ENCODE measurements at places on chromosomes 12 and 14.

- no peak for DNase-seq
These were observed 29.0 kb upstream of the MSI1 start for GRCh38 chr12:120397824-120398540.

DNA sequence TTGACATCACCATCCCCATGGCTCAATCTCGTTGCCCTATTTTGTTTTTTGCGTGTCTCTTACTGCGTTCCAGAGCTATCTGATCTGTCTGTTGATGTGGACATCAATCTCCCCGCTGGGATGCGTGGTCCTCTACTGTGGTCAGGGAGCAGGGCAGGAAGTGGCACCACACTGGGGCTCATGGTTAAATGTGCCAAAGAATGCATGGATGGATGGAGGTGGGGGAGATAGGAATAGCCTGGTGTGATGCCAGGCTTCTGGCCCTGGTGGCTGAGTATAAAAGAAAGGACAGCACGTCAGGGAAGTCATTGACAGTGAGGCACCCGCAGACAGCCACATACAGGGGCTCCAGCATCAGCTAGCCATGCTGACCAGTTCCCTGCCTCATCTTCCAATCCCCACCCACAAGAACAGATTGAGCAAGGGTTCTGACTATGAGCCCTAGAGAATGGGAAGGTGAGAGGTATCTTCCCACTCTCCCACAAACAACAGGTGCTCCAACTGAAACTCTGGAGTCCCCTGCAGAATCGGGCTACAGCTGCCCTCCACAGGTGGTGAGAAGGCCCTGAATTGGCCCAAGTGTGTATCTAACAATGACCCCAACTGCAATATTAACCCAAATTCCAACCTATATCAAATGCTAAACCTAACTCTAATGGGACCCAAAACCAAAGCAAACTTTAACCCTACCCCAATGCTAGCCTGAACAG lies 2.7 kb upstream of the BEGAIN start:
- DNase-seq = no peak

DNA sequence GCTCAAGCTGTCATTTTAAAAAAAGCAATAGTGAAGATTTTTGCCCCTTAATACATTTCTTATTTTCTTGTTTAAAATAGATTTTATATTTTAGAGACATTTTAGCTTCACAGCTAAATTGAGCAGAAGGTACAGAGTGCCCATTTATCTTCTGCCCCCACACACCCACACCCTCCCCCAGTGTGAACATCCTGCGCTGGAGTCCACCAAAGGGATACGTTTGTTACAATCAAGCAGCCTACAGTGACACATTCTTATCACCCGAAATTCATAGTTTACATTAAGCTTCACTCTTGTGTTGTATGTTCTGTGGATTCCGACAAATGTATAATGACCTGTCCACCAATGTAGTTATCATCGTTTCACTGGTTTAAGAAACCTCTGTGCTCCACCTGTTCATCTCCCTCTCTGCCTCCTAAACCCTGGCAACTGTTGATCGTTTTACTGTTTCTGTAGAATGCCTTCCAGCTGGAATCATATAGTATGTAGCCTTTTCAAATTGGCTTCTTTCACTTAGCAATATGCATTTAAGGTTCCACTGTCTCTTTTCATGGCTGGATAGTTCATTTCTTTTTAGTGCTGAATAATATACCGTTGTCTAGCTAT lies 91.0 kb upstream of the TRAF3 start:
- no peak for DNase-seq

- no peak for DNase-seq
These were observed 271.1 kb downstream of the CCER1 start for GRCh38 chr12:90683871-90684270.

DNA sequence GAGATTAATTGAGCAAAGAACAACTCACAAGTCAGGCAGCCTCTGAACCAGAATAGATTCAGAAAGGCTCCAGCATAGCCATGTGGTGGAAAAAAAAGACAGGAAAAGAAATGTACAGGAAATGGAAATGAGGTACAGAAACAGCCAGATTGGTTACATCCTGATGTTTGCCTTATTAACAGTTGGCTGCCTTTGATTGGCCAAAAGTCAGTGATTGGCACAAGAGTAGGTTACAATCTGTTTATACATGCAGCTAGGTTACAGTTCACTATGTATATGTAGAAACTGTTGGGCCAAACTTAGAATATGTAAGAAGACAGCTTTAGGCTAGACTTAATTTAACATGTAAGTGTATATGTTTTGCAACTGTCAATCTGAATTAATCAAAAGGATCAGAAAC lies 118.9 kb downstream of the UNC79 start:
- DNase-seq = no peak

GRCh38 chr12:3044141-3044630 lies 33.0 kb upstream of the TSPAN9 start:
- DNase-seq = no peak

DNA sequence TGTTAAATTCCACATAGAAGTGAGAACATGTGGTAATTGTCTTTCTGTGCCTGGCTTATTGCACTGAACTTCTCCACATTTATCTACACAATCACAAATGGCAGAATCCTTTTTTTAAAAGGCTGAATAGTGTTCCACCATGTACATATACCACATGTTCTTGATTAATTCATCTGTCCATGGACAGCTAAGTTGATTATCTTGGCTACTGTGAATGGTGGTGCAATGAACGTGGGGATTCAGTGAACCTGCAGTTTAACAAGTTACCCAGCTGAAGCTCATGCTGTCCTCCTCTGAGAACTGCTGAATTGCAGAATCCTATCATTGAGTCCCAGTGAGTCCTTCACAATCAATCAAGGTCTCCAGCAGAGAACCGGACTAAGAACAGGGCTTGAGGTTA lies 74.9 kb downstream of the TBK1 start:
- no peak for DNase-seq

DNA sequence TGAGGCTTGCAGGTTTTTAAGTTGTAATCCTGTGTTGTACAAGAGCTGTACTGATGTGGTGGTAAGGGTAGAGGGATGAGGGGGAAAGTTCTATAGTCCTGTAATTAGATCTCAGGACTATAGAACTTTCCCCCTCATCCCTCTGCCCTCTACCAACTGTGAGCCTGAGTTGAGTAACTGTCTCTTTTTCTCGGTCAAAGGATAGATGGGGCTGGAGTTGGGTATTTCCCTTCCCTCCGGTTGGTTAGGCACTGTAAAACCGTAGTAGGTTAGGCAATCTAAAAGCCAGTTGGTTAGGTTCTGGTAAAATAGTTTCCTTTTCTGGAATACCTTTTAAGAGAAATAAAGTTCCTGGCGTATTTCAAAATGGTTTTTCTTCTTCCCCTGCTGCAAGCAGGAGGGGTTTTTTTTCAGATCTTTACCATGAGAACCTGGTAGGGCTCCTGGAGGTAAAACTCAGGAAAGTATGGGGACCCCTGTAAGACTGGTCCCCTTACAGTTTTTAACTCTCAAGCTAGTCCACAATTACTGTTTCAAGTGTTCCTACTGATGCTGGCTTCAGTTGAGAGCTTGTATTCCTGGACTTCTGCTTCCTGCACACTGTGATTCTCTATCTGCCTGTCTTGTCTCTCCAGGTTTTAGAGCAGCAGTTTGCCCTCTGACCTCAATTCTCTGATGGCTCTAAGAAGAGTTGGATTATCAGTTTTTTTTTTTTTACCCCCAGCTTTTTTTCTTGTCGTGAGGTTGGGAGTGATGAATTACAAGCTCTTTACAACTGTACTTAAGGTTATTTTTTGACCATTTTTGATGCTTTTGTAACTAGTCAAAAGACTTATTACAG lies 58.7 kb downstream of the FUT8 start:
- DNase-seq = no peak

DNA sequence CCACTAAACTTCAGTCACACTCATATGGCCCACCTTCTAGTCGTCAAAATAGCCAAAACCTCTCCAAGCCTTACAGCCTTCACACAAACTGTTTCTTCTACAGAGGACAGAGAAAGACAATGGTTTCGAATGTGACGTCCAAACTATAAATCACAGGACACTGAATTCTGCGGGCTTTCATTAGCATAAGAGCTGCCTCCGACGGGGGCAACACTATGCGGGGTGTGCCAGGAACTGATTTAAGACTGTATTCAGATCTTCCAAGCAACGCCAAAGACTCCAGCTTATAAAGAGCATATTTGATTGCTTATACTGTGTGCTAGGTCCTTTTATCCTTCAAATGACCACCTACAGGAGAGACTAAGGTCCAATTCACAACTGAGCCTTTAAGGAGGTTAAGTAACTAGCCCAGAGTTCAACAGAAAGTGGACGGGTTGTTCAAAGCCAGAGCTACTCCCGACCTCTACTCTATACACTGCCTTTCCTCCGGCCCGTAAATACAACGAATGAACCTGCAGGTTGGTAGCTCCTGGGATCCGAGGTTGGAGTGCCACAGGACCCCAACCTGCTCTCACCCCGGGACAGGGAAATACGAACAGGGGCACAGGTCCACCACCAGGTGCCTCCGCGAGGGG lies 575 bp downstream of the L2HGDH start:
- DNase-seq = no peak

DNA sequence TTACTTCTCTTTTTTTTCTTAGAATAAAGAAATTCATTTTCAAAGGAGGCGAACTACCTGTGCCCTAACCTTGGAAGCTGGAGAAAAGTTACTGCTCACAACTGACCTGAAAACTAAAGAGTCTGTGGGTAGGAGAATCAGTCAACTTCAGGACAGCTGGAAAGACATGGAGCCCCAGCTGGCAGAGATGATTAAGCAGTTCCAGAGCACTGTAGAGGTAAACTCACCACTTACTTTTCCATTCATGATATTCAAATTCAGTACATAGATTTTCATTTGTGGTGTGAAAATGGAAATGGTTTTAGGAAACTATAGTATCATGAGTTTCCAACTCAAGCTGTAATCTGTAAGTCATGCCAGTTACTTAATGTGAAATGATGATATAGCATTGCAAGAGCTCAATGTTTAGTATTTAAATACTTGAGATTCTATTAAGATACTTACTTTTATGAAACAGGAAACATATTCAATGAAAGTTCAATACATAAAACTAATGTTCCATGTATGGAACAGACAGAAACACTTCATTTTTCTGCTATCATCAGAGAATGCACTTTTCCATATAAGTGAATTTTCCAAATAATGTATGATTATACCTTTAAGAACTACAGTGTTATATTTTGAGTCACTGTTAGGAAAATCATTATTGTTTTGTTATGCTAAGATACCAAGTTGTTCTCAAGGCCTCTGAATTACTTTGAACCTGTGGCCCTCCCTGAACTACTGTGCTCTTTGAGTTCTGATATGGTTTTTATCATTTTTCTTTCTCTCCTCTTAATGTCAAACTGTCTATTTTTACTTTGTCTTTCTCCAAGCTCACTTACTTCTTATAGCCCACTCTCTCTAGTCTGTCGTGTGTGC lies 119.0 kb downstream of the ESR2 start:
- DNase-seq = no peak

DNA sequence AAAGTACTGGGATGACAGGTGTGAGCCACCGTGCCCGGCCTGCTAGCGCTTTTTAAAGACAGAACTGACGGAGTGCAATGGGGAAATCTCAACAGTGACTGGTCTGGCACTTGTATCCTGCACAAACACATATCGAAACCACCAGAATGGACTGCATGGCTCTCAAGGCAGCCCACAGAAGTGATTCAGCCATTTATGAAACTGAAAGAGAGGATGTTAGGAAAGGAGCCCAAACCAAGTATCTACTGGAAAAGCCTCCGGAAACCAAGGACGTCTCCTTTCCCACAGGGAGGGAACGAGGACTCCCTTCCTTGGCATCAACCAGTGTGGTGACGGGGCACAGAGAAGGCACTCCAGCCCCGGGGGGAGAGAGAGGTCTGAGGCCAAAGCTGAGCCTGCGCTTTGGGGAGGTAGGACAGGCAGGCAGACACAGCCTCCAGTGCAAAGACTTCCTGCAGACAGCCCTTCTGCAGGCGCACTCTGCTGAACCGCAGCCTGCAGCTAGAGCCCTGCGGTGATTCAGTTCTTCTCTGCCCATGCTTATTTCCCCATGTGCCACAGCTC lies 16.5 kb downstream of the SLC15A4 start:
- no peak for DNase-seq

- no peak for DNase-seq
These were observed 41.8 kb upstream of the CRY1 start for GRCh38 chr12:107135177-107135576.

GRCh38 chr14:102594514-102595175 lies 2.2 kb downstream of the RCOR1 start:
- peak; percentile 67 for DNase-seq

DNA sequence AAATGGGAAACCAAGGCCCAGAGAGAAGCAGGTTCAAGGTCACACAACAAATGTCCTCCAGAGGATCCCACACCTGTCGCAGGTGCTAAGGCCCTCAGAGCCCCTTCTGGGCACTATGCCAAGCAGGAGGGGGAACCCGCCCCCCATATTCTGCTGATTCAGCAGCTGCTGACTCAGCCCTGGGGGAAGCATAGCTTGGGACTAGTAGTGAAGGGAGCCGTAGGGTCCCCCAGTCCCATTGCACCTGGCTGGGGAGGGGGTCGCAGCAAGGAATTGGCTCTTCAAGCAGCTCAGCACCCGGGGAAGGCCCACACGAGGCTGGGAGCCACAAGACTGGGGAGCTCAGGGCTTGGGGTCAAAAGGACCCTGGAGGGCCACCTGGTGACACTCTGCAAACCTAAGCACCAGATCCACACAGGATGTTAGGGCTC lies 1.0 kb downstream of the RASAL1 start:
- no peak for DNase-seq
